ENCODE measurements at places on chromosomes 2 and 18.

GRCh38 chr2:66170744-66171330 lies 264.1 kb upstream of the MEIS1 start:
- no peak for DNase-seq

- peak; percentile 33 for DNase-seq
These were observed 5.2 kb upstream of the GPD2 start for GRCh38 chr2:156430980-156431358.

DNA sequence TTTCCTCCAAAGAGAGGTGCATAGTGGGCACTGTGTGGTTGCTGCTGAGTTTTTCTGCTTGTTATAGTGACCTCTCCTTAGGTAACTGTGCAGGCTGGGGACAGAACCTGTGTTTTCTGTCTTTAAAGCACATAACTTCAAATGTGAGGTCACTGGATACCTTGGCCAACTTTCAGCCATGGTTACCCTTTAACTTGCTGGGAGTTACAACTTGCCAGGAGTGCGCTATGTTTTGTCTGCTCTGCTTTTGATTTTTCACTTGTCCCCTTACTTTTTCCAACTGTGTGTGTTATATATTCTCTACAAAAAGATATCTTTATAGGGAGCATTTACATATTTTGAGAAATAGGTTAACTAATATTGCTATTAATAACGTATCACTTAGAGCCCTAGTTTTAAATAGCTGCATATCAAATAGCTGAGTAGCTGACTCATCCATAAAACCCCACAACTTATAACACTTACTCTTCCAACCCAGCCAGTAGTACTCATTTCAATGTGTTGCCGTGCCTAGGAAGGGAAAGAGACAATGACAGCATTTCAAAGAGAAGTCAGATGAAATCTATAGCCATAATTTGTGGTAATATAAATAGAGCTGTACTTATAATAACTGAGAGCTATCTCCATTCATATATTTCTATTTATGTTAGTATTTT lies 51.6 kb downstream of the DPP4 start:
- no peak for DNase-seq

DNA sequence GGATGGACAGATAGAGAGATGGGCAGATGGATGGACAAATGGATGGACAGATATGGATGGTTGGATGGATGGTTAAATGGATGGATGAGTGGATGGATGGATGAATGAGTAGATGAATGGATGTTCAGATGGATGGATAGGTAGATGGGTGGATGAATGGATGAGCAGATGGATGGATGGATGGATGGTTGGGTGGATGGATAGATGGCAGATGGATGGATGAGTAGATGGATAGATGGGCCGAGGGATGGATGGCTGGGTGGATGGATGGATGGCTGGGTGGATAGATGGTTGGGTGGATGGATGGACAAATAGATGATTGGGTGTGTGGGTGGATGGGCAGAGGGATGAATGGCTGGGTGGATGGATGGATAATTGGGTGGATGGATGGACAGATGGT lies 98.9 kb upstream of the OTOS start:
- DNase-seq, result no peak

DNA sequence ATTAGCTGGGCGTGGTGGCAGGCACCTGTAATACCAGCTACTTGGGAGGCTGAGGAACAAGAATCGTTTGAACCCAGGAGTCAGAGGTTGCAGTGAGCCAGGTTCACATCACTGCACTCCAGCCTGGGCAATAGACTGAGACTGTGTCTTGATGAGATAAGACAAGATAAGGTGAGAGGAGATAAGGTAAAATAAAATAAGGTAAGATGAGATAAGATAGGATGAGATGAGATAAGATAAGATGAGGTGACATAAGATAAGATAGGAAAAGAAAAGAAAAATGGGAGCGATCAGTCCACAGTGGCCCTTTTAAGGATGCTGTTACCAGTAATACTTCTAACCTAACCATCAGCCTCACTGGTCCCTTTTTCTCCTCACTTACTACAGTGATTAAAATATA lies 134.3 kb upstream of the UNC80 start:
- no peak for DNase-seq

GRCh38 chr2:105383432-105384166 lies 15.3 kb downstream of the FHL2 start:
- no peak for DNase-seq

DNA sequence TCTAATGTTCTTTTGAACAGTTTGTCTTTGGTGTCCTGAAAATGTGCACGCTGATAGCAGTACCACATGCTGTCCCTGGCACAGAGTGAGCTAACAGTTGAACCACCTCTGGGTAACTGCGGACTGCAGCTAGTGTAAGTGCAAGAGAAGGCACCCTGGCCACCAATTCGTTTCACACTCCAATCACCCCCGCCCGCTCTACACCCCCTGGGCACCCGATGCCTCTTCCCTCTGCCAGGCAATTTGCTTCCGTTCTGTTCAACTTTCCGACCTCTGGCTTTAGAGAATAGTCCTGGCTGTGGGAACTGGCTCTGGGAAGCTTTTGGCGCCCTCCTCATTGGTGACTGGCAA lies 1.4 kb downstream of the DOCK10 start:
- DNase-seq, result no peak

GRCh38 chr2:215286309-215286708 lies 25.6 kb upstream of the ATIC start:
- DNase-seq, result no peak

- no peak for DNase-seq
These were observed 143.4 kb upstream of the GPC1 start for GRCh38 chr2:240292035-240292574.
